Activated CD4-positive, alpha-beta T cell treated with anti-CD3 and anti-CD28 coated beads for 48 hours (primary cell): ENCODE measurements at places on chromosomes 2 and 18.

DNA sequence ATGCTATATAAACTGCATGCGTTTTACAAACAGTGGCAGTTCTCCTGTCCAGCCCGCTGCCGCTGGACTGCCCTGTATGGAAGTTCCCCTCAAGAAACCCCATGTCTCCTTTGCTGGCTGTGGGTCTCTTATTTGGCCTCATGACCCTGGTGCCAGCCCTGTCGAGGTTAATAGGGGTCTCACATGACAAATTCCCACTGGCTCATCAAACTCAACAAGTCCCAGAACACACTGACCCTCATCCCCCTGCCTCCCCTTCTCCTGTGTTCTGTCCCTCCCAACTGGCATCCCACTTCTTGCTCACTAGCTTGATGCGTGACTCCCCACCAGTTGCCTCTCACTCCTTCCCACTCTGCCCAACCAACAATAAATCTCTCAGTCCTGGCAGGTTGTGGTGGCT is 137.6 kb upstream of the HS6ST1 start:
- DNase-seq = no peak

GRCh38 chr2:9836517-9836916 is 6.8 kb upstream of the TAF1B start:
- no peak for DNase-seq

DNA sequence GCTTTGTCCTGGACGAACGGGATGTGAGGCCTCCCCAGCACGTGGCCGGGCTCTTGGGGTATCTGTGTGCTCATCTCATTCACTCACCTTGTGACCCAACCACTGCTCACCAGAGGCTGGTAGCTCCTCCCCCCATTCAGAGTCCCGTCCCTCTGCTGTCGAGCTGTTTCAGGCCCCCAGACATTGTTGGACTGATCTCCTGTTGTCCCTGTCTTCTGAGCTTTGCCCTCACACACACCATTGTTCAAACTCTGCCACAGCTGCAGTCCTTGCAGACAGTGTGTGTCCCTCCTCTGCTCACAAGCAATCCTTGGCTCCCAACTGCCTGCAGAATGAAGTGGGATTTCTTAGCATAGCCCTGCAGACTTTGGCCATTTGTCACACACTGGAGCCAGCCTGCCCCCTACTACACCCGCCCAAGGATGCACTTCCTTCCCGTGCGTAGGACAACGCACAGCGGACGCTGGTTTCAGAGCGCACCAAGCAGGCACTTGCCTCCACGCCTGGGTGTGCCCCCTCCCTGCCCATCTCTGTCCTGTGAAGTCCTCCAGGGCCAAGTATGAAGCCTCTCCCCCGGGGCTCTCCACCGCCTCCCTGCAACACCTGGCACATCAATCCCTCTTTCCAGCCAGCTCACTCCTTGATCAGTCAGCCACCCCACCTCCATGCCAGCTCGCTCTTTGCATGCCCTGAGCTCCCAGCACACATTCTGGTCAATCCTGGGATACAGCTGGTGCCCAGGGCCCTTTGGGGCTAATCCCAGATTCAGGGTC is 16.5 kb upstream of the PRLH start:
- no peak for DNase-seq

- no peak for DNase-seq
These were observed 28.4 kb downstream of the TGIF1 start for GRCh38 chr18:3478262-3478978.

DNA sequence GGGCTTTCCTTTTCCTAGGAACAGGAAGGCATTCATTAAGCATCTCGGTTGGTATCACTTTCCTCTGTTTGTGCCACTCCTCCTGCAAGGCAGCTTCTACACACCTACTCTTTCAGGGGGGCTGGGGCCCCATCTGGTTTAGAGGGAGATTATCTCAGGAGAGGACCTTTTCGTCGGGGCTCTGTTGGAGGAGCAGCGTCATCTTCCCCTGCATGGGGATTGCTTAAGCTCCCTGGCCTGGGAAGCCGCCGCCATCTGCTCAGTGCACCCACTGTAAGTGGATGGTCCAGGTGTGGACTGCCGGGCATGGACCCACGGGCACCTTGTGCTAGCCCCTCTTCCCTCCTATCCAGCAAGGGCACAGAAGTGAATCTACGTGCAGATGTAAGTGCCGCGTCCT is 355.3 kb upstream of the SMIM21 start:
- DNase-seq = no peak
